Suppressor macrophage treated with lipopolysaccharide for 1 hour (primary cell): ENCODE measurements at places on chromosomes 5 and 9.

- peak; percentile 37 for DNase-seq
Measured at GRCh38 chr5:149939546-149939945, 5.0 kb downstream of the PDE6A start.

GRCh38 chr5:41402845-41403244, 107.6 kb downstream of the PLCXD3 start:
- DNase-seq, result no peak

DNA sequence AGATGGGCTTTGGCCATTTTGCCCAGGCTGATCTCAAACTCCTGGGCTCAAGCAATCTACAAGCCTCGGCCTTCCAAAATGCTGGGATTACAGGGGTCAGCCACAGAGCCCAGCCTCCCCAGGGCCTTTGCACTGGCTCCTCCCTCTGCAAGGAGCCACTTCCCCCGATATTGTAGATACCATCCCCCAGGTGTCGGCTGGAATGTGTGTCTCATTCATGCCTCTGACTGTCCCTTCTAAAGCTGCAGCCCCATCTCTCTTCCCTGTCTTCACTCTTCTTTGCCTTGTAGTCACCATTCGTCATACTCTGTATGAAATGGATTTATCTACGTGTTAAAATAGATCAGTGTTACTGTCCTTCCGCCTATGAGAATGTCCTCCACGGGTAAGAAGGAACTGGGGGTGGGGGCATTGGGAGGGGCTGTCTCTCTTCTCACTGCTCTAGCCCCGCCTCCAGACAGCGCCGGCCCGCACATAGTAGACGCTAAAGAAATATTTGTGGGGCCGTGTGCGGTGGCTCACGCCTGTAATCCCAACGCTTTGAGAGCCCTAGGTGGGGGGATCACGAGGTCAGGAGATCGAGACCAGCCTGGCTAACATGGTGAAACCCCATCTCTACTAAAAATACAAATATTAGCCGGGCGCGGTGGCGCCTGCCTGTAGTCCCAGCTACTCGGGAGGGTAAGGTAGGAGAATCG, 68.5 kb downstream of the LMX1B start:
- no peak for DNase-seq

DNA sequence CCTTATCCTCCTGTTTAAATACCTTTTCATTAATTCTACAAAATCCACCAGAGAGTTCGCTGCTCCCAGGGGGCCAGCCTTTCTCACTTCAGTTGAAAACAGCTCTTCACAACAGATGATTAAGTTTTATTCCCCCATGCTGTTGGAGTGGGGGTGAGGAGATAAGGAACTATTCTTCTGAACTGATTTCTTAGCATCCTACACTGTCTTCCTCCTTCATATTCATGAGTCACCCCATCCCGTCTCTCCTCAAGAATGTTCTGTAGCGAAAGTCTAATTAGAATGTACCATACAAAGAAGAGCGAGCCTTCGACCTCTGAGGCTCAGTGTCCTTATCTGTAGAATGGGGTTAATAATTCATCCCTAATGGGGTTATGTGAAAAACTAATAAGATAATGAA, 138.0 kb downstream of the PIK3R1 start:
- DNase-seq, result peak; percentile 52

DNA sequence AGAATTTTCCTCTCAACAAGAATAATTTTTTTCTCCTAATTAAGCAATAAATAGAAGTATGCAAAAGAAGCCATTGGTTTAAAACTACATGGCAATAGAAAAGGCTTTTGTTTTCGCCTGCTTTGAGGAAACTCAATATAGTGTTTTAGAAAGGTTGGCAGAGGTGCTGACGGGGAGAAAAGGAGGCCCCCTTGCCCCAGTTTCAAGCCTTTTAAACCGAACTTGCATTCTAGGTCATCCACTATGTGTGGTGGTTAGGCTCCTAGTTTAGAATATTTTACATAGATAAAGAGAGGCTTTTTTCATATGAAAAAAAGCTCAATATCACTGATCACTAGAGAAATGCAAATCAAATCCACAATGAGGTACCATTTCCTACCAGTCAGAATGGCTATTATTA, 33.5 kb upstream of the CEMIP2 start:
- DNase-seq, result no peak

DNA sequence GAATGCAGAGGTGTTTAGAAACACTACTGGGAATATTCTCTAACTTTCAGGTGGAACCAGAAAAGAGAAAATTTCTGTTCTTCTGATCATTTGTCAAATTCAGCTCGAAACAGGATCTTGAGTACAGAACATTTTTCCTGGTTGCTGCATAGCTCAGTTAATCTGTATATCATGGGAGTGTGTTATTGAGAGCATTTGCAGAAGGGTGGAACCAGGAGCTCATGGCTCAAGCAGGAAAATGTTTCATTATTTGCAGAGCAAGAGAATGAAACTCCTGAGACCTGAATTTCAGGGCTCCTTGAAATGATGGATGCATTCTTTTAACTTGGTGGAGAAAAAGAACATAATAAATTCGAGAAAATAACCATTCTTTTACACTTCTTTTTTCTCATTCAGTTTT, 97.9 kb downstream of the AOPEP start:
- no peak for DNase-seq
